ENCODE measurements at places on chromosomes 2 and 18.

- peak; percentile 35 for DNase-seq
Observed at GRCh38 chr2:26346454-26347053, at the start of gene ADGRF3. Gene ADGRF3 (minus strand): TSS chr2:26346789. CDS start chr2:26346234, 555 bp downstream.

- no peak for DNase-seq
Observed at GRCh38 chr18:50286391-50287027, 983 bp downstream of the CXXC1 start.

GRCh38 chr2:6336752-6337471 lies 528.8 kb downstream of the CMPK2 start:
- no peak for DNase-seq

DNA sequence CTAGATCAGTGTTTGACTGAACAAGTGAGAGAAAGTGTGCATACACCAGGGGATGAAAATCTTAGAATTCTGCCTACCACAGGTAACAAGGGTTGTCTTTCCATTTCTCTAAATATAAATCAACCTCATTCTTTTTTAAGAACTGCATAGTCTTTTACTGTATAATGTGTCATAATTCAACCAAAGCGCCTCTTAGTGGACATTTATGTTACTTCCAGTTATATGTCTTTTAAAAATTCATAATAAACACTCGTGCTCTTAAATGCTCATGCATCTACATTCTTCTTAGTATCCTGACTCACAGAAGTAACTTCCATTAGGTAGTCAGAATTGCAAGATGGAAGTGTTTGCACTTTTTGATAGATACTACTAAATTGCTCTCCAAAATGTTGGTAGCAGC lies 76.2 kb downstream of the CHRNA1 start:
- no peak for DNase-seq

DNA sequence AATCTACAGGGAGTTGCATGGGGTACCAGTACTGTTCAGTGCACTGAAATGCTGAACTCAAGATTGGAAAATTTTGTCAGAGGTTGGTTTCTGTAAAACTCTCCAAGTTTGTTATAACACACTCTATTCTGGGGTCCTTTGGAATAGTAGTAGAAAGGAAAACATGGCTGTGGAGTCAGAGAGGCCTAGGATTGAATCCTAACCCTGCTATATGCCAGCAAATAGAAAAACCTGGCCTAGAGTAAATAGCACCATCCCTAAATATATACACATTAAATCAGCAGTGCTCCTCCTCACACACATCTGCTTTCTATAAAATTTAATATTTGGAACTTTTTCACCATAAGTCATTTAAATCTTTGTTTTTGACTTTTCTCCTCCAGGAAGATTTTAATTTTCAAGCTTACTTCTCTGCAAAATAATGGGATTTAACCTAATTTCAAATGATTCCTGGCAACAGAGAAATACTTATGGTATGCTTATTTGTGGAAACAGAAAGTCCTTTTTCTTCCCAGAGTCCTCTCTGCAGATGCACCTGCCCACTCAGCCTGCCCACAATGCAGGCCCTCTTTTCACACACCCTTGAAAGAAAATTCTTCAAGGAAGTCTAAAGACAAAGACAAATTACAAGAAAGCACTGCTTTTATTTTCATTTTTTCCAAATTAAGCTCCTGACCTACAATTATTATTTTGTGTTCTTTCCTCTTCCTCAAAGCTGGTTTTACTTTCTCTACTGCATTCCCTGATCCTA lies 197.5 kb upstream of the LRRTM1 start:
- no peak for DNase-seq

GRCh38 chr2:187552828-187553681 lies 1.2 kb downstream of the TFPI start:
- no peak for DNase-seq

- no peak for DNase-seq
Observed at GRCh38 chr2:234272069-234272850, 221.8 kb downstream of the SPP2 start.

GRCh38 chr2:170423919-170424318 lies 246.0 kb downstream of the MYO3B start:
- DNase-seq: no peak

GRCh38 chr2:156933645-156934225 lies 323.8 kb upstream of the GALNT5 start:
- no peak for DNase-seq

DNA sequence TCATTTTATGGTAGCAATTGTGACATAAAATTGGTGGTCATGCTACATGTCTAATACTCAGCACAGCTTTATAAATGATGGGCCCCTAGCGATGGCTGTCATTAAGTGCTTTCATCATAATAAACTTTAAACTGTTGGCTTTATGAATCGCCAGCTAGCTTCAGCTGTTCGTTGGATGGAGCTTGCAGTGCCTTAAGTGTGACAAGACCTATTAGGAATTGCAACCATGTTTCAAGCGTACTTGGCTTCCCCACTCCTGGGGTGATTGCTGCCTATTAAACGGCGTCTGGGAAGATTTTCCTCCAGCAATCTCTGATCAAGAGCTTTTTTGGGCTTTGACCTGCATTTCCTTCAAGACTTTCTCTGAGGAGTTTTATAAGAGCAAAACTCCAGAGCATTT lies 164.5 kb upstream of the SIX3 start:
- no peak for DNase-seq

GRCh38 chr18:62585274-62586150 lies 62.7 kb downstream of the ZCCHC2 start:
- no peak for DNase-seq

- no peak for DNase-seq
Observed at GRCh38 chr2:160747501-160748170, 254.0 kb upstream of the RBMS1 start.

- no peak for DNase-seq
Observed at GRCh38 chr2:58710795-58711279, 469.7 kb upstream of the FANCL start.

DNA sequence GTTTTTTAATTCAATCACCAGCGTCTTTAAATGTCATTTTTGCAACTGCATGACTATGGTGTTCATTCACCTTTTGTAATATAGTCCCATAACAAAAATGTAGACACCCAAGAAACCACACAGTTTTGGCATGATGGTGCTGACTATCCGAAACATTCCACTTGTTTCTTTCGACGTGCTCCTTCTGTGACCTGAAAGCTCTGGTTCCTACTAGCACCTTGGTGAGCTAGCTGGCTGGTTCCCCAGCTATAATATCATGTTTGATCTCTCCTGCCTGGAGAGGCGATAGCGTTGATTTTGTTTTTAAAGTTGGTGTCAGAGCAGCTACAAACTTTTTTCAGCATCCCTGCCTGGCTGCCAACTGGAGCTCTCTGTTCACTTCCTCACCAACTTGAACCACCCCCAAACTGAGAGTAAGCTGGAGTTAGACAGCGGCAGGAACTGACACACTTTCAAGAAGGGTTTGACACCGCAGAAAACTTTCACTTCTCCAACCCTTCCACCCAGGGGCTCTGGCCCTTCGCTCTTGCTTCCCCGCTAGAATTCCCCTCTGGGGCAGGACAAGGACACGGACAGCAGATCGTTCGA lies 1.1 kb downstream of the ATAD2B start:
- peak; percentile 37 for DNase-seq

DNA sequence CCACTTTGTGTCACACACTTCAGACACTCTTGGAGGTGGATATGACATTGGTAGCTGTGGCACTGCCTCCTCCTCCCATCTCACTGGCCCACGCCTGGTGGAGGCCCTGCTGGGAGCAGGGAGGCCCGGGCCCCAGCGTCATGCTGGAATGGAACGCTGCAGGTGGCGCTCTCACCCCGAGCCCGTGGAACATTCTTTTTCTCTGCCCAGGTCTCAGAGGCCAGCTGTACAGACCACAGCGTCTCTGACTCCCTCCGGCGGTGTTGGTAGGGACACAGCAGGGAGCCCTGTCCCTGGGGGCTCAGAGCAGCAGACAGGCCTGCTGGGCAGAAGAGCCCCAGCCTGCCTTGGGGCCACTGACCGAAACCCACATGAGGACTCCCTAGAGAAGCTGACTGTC lies 218.1 kb downstream of the TWIST2 start:
- no peak for DNase-seq

GRCh38 chr18:58212274-58212673 lies 168.2 kb downstream of the NEDD4L start:
- DNase-seq: no peak

DNA sequence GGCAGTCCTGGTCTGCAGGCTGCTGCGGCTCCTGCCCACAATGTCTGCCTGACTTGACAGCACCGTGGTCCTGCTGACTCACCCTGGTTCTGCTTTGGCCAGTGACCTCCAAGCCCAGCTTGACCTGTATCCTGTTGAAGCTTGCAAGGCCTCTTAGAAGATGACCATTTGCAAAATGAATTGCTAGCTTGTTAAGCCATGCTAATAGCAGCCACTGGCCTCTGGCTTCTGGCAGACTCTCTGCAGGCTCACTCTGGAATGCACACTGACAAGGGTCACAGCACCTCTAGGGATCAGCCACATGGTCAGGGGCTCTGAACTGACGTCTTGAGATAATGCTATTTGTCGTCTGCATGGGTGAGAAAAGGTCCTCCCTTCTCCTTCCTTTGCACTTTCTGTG lies 25.9 kb downstream of the CNGA3 start:
- no peak for DNase-seq

- no peak for DNase-seq
Observed at GRCh38 chr2:179049546-179050311, at the start of gene CCDC141. Gene CCDC141 (minus strand): TSS chr2:179050137. CDS start chr2:179049941, 196 bp downstream.

GRCh38 chr18:30096796-30097195 lies 945.7 kb downstream of the DSC3 start:
- no peak for DNase-seq

- DNase-seq: no peak
Observed at GRCh38 chr2:160076241-160076640, 13.8 kb upstream of the PLA2R1 start.

DNA sequence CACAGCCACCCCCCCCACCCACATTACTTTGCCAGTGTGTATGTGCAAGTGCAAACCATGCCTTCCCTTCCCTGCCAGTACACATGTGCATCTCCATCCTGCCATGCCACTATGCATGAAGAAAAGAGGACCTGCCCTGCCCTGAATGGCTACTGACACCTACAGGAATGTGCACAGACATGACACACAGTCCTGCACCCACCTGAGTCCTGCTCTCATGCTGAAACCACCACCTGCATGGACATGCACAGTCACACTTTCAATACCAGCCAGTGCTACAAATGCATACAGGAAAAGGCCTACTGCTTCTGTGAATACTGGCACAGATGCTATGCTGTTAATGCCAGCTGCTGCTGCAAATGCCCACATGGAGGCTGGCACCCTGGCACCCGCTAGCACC lies 334.4 kb upstream of the DLGAP1 start:
- no peak for DNase-seq

DNA sequence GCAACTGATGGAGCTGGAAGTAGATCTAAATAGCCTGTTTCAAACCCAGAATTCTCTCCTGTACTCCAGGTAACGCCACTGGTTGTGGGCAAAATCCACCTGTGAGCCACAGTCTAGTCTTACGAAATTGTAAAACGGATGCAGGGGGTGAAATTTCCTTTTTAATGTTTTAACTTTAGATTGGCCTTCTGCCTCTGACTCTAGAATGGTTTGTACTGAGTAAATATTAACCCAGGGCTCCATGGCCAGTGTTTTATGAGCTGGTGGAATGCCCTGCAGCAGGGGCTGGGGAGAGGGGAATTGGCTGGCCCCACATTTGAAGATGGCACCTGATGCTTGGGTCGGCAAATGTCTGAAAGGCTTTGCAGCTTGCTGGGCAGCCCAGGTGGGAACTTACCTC lies 156.6 kb downstream of the MYCN start:
- DNase-seq: no peak

- peak; percentile 53 for DNase-seq
Observed at GRCh38 chr2:147844697-147845410, at the start of gene ACVR2A. Gene ACVR2A (plus strand): TSS chr2:147845029. CDS start chr2:147845153, 124 bp downstream.

GRCh38 chr18:57621246-57621604 lies 411 bp downstream of the NARS1 start:
- no peak for DNase-seq

DNA sequence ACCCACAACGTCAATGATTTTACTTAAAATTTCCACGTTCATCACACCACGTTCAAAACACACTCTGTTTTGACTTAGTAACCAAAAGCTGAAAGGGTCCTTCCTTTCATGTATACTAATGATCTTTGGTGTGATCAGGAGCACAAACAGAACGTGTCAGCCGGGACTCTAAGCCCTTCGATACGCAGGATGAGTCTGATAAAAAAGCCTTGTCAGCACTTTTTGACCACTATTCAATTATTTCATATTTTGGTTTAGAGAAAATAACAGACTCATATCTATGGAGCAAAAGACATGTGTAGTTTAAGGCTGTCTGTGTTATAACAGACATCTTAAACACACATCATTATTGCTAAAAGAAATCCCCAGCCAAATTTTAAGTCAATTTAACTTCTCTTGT lies 345.3 kb downstream of the ZNF516 start:
- DNase-seq: no peak

DNA sequence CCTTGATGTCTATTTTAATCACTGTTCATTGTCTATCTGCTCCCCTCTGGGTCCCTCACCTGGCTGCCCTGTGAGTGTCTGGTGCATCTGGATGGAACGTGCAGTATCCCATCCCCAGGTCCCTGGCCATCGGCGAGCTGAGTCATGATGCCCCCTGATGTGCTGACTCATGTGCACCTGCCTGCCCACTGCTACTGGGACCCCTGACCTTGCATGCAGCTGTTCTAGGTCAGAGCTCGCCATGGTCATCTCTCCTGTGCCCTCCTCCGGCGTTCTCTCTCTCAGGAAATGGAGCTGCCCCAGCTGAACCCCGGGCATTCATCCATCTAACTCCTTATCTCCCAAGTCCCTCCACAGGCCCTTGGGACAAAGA lies 516.2 kb upstream of the HS6ST1 start:
- no peak for DNase-seq

- DNase-seq: no peak
Observed at GRCh38 chr18:3410273-3410672, 39.7 kb upstream of the TGIF1 start.

- no peak for DNase-seq
Observed at GRCh38 chr18:75612456-75612855, 185.0 kb upstream of the SMIM21 start.

- DNase-seq: no peak
Observed at GRCh38 chr2:96103187-96103601, 13.2 kb downstream of the ADRA2B start.

DNA sequence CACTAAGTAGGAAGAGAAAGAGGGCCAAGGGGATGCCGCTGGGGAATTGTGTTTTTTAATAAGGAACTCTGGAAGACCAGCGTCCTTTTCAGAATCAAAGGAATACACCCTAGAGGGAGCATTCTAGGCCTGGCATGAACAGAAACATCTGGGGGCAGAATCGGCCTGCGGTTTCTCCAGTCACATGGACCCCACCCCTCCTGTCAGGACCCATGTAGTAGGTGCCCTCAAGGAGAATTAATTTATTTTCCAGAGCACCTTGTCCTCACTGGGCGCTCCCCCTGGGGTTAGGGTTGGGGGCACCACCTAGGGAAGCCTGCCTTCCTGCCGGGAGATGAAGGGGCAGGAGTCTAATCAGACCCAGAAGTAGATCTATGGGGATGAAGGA lies 44.2 kb downstream of the TMEM37 start:
- DNase-seq: no peak

GRCh38 chr2:75570024-75570947 lies 9.5 kb upstream of the EVA1A start:
- DNase-seq: no peak

GRCh38 chr2:203061346-203061745 lies 46.7 kb downstream of the NBEAL1 start:
- DNase-seq: peak; percentile 48

GRCh38 chr2:25879133-25879730 lies 945 bp upstream of the ASXL2 start:
- no peak for DNase-seq

GRCh38 chr2:100283724-100284501 lies 38.4 kb downstream of the LONRF2 start:
- DNase-seq: no peak
